HAP-1 (cell line): ENCODE measurements at places on chromosomes 13 and 19.

DNA sequence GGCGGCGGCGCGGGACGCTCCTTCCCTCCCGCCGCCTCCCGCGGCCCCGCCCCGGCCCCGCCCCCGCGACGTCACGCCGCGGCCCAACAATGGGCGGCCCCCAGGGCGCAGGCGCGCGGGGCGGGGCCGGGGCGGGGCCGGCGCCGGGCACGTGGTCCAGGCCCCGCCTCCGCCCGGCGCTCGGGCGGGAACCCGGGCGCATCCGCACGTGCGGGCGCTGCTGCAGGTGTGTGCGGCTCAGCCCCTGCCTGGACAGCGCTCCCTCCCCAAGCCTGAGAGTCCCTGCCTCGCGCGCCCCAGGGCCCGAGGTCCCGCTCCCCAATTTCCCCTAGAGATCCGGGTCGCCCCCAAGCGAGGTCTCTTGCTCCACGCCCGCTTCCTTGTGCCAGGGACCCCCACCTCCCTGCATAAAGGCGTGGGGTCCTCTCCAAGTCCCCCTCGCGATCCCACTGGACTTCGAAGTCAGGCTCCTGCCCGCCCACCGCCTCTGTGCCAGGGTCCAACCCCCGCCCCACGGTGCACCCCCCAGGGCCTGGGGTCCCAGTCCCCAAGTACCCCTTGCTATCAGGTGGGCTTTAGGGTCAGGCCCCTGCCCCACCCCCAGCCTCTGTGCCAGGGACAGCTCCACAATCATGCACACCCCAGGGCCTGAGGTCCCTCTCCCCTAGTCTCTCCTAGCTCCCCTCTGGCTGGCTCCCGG is at the start of gene MEX3D:
TSS of gene MEX3D (minus strand) at position 6 of the 700 bp plus-strand sequence. CDS start 267 bp downstream, outside the sequence.
- DNase-seq: peak; percentile 81

DNA sequence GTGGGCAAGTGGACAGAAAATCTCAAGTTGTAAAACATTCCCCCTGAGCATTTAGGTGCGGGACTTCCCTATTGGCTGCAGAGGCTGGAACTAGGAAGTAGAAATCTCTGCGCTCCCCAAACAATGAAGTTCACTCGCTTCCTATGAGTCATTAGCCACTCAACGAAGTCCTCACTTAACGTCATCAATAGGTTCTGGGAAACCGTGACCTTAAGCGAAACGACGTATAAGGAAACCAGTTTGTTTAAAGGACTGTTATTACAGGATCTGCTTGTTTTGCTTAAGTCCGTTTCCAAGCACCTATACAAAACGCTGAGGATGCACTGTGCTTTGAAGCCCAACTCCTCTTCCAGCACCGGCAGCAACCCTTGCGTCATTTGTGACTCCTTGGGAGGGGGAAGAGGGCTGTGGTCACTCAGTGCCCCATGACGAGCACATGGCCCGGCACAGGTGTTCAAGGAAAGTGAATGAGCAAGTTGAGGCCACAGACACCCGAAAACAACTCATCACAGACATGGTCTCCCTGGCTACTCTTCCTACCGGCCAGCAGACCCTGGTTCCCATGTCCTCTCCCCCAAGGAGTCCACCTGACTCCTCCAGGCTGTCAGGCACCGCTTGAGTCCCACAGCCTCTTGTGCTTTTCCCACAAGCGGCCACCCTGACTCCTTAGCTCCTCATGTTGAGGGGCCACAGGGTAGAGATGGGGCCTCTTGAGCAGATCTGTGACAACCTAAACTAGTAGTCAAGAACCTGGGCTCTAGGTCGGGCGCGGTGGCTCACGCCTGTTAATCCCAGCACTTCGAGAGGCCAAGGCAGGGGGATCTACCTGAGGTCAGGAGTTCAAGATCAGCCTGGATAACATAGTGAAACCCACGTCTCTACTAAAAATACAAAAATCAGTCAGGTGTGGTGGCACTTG is 4.8 kb downstream of the RPS16 start:
- peak; percentile 79 for DNase-seq

GRCh38 chr13:75391432-75392100 is 90.4 kb downstream of the TBC1D4 start:
- no peak for DNase-seq

- DNase-seq: no peak
Measured at GRCh38 chr13:99657848-99658260, 156.6 kb downstream of the TM9SF2 start.

- no peak for DNase-seq
Measured at GRCh38 chr19:3404324-3405260, 38.2 kb downstream of the NFIC start.

DNA sequence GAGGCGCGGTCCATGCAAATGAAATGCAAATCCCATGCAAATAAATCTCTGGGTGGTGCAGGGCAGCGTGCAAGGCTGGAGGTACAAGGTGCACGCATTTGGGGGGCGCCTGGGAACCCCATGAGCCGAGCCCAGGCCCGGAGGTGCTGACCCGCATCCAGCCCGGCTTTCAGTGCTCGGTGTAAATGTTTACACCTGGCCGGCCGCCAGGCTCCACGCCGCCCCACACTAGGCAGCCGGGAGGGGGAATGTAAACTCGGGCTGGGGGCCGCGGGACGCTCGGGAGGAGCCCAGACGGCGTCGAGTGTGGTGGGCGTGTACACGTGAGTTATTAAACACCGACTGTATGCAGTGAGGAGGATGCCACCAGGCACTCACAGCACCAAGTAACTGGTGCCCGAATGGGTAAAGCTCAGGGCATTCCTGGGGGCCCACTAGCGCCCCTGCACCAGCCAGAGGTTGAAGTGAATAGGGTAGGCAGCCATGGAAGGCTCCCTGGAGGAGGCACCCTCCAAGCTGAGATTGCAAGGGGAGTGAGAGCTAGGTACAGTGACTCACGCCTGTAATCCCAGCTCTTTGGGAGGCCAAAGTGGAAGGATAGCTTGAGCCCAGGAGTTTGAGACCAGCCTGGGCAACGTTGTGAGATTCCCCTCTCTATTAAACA is 17.2 kb downstream of the FUT6 start:
- no peak for DNase-seq
